ENCODE measurements at places on chromosomes 11 and 22.

GRCh38 chr11:110076371-110076965, 16.7 kb upstream of the ZC3H12C start:
- no peak for DNase-seq

GRCh38 chr11:107139396-107139795, 121.1 kb upstream of the GUCY1A2 start:
- DNase-seq = no peak

GRCh38 chr11:124864176-124864891, 898 bp upstream of the ROBO3 start:
- DNase-seq = no peak

GRCh38 chr22:17743661-17744411, 30.4 kb downstream of the BID start:
- no peak for DNase-seq

- no peak for DNase-seq
Observed at GRCh38 chr11:19886498-19886897, 173.9 kb downstream of the NAV2 start.

DNA sequence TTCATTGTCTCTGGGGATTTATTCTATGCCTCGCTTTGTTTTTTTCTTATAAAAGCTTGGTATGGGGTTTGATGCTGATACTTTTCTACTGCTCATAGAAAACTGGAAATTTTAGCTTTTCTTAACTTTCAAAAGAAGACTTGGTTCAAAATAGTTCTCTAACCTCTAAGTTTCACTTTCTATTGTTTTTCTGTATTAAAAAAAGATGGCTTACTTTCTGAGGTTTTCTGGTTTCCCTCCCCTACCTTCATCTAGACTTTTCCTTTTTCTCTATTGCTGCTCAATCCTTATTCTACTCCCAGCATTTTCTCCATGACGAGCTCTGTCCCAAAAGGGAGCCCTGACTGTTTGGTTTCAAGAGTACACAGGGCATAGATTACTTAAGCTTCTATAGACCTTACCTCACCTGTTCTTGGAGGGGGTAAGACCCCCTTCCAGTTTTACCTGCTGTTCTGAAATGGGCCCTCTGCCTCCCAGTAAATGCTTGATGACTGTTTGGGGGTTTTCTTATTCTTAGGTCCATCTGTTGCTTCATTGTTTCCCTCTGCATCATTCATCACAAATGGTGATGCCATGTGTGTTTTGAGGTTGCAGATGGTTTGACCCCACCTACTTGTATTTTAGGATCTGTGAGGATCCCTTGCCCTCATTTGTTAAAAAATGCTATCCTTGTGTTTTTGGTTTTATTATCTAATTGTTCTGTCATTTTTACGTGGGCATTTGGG, 29.5 kb downstream of the DNHD1 start:
- DNase-seq = no peak

DNA sequence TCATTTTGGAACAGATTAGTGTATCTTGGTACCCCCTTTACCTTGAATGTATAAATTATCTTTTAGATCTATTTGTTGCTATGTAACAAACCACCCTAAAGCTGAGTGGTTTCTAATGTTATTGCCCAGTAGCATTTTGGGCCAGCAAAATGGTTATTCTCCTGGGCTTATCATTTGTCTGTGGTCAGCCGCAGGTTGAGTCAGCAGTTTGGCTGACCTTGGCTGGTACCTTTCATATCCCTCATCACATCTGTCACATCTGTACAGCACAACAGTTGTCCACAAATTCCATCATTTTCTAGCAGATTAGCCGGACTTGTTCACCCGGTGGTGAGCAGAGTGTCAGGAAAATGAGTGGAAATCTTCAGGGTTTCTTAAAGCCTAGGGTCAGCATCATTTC, 588.5 kb upstream of the ARHGAP42 start:
- no peak for DNase-seq

DNA sequence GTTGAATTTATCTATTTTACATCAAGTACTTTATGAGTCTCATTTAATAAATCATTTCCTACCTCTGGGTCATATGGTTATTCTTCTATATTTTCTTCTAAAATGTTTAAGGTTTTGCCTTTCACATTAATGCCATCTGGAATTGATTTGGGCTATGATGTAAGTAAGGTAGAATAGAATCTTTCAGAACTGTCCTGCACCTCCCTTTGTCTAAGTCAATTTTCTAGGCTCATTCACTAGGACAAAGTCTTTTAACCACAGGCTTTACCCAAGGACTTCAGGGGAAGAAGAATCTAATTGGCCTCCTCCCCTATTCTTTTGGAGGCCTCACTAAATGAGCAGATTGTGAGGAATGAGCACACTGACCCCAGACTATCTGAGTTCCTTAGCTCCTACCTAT, 146.0 kb downstream of the BBOX1 start:
- DNase-seq = no peak

DNA sequence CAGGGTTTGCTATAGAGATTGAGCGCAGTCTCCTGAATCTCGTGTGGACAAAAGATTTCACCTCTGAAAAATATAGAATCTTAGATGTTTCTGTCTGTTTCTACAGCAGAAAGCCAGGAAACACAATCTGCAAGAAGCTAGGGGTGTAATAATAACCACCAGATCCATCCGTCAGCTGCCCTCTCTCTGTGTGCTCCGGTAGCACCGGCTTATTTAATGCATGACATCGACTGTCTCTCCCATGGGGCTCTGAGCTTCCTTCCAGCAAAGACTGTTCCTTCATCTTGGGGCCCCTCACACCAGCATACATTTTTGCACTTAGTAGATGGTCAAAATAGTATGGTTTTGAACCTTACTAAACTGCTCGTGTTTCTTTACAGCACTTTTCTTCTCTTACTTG, 20.2 kb downstream of the BARX2 start:
- DNase-seq = no peak

DNA sequence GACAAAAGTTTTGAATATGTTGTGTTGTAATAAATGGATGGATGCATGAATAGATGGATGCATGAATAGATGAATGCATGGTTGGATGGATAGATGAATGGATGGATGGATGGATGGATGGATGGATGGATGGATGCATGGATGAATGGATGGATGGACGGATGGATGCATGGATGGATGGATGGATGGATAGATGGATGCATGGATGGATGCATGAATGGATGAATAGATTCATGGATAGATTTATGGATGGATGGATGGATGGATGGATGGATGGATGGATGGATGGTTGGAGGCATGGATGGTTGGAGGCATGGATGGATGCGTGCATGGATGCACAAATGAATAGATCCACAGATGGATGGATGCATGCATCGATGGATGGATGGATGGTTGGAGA, 623.2 kb upstream of the B3GAT1 start:
- no peak for DNase-seq

DNA sequence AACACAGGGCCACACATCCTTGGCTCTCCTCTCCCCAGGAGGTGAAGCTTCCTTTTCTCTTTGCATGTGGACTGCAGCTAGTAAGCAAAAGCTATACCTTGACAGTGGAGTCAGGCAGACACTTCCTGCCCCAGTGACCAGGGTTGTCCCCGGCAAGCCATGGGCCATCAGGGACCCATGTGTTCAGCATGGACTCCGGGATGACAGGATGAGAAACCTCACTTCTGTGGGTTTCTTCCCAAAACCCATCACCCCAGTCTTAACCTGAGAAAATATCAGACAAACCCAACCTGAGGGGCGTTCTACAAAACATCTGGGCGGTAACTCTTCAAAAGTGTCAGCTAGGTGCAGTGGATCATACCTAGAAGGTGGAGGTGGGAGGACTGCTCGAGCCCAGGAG, 40.2 kb downstream of the GNB1L start:
- DNase-seq = no peak

- peak; percentile 42 for DNase-seq
Observed at GRCh38 chr11:65429724-65430405, 7.3 kb downstream of the NEAT1 start.

DNA sequence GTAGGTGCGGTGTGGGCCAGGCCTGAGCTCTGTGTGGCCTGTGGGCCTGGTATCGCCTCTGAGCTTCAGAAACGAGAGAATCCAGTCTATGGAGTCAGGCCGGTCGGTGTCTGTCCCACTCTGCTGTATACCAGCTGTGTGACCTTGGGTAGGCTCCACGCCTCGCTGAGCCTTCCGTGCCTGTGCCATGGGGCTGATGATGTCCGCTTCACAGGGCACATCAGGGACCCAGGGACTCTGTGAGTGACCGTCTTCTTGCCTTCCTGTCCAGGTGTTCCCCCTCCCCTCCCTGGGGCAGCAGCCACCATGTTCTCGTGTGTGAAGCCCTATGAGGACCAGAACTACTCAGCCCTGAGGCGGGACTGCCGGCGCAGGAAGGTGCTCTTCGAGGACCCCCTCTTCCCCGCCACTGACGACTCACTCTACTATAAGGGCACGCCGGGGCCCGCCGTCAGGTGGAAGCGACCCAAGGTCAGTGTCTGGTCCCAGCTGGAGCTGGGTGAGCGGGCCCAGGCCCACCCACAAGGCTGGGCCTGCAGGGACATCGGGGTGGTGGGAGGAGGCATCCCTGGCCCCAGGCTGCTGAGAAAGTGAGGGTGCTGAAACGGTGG, 17.9 kb downstream of the CAPN5 start:
- no peak for DNase-seq

GRCh38 chr22:39488563-39489083, 13.5 kb upstream of the MIEF1 start:
- no peak for DNase-seq

GRCh38 chr11:71251761-71252268, 562 bp downstream of the SHANK2 start:
- no peak for DNase-seq

All from stimulated activated naive CD4-positive, alpha-beta T cell (primary cell).